ENCODE measurements at places on chromosomes 5 and 9.

DNA sequence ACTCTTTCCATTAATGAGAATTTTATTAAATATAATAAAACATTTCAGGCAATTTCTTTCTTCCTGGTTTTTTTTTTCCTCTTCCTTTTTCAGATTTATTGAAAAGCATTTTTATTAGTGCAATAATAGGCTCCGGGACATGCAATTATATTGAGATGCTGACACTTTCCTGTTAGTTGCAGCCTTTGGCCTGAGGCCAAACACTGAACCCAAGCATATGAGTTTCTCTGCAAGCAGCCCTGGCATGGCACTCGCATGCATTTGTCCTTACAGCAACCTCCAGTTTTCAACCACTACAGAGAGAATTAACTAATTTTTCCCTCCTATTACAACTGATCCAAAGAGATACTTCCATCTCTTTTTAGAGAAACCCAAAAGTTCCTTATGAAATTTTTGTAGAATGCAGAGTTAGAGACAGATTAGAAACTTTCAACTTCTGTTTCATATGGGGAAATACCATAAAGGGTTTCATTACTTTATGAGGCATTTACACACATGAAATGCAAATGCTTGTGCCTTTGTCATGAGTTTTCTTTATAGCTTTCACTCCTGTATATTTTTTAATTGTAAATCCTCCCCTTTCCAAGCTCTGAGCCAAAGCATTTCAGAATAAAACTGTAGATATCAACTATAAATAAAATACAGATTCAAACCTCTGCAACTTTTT is 183.0 kb downstream of the CETN3 start:
- DNase-seq = no peak

DNA sequence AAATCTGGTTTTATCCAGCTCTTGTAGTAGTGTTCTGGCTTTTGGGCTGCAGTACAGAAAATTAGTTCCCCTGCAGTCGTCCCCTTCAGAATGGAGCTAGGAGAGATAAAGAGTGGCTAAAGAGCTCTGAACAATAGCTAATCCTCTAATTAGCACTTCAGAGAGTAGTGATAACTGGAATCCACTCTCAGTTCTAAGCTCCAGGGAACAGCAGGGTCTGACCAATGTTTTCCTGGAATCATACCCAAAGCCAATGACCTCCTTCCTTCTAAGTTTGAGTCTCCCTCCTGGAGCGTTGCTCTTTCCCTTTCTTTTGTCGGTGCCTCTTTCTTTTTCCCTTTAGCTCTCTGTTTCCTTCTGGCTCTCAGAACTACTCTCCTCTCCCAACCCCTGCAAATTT is 47.4 kb downstream of the MFAP3 start:
- no peak for DNase-seq

DNA sequence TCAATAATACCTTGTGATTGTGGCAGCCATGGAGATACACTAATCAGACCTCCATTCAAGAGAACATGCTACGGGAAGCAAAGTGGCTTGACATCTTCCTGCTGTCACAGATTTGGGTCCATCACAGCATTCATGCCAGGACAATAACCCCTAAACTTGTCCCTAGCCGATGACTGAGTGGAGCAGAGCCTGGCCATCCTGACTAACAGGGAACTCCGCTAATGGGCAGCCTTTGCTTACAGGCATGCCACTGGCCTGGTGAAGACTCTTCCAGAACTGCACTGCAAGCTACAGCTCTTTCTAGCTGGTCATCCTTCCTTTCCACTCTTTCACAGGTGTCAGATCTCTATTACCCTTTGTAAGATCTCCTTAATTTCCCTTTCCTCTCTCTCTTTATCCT is 16.0 kb downstream of the FAM174A start:
- no peak for DNase-seq

GRCh38 chr5:141528291-141528984 is 39.6 kb downstream of the PCDHGC5 start:
- no peak for DNase-seq

DNA sequence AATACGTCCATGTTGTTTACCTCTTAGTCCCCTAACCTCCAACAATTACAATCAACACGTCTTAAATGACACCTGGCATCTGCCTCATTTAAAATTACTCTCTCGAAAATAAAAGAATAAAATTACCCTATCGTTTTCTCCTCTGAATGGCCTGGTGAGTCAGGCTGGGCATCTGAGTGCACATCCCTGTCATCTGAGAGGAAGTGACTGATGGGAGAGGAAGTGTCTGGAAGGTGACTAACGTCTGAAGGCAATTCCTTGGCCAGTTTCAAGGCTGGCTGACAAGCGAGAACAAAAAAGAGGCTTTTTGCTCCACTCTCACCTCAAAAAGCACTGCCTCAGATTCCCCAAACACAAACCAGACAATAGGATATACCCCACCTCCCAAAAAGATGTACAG is 57.7 kb downstream of the MAPKAP1 start:
- DNase-seq = no peak

DNA sequence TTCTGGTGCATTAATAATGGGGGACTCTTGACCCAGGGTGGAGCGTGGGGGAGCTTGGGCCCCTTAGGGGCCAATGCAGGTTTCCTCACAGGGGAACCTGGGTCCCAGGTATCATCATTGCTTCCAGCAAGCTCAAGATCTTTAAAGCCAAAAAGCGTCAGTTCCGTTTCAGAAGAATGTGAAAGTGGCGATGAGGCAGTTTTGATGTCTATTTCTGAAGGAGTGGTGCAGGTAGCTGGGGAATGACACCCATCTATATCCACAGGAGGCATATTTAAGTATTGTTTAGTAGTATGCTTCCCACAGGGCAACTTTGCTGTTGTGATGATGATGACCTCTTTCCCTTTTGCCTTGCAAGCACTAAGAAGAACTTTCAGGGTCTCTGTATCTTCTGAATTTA is 10.8 kb downstream of the ANKRD34B start:
- no peak for DNase-seq

GRCh38 chr5:14781106-14781505 is 90.5 kb downstream of the ANKH start:
- no peak for DNase-seq

GRCh38 chr9:137959641-137960411 is 82.2 kb downstream of the CACNA1B start:
- DNase-seq = no peak

- no peak for DNase-seq
These were observed 108.0 kb upstream of the PTGER4 start for GRCh38 chr5:40571729-40572128.

GRCh38 chr5:108278285-108279240 is 103.3 kb downstream of the FBXL17 start:
- no peak for DNase-seq

GRCh38 chr5:135337064-135337463 is 62.0 kb downstream of the MACROH2A1 start:
- no peak for DNase-seq

GRCh38 chr9:694403-695154 is 146.9 kb upstream of the DMRT1 start:
- DNase-seq = no peak

DNA sequence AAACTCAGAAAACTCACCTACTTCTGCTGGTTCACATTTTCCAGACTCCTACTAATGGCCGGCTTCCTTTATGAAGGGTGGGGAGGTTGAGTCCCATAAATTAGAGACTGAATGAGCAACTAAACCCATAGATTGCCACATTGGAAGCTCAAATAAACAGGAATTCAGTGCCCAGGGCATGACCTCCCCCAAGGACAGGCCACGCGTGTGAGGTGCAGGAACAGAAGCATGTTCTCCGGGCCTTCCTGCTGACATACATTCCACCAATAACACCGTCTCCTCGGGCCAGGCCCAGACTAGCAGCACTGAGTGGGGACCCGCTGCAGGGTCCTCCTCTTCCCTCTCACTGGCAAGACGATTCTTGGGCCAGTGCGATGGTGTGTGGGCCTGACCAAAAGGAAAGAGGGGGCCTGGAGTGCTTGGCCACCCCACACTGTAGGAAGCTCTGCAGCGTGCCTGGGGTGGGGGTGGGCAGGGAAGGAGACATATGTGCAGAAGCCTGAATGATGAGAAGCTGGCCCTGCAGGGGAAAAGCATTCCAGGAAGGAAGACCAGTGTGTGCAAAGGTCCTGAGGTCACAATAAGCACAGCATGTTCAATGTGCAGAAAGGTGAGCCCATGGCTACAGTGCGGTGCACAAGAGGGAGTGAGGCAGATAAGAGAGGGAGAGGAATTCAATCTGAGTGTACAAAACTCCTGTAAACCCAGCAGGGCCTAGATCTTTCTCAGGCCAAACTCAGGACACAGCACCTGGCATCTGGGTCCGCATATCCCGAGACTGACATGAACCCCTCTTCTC is 12.0 kb downstream of the PTGES start:
- DNase-seq = no peak

DNA sequence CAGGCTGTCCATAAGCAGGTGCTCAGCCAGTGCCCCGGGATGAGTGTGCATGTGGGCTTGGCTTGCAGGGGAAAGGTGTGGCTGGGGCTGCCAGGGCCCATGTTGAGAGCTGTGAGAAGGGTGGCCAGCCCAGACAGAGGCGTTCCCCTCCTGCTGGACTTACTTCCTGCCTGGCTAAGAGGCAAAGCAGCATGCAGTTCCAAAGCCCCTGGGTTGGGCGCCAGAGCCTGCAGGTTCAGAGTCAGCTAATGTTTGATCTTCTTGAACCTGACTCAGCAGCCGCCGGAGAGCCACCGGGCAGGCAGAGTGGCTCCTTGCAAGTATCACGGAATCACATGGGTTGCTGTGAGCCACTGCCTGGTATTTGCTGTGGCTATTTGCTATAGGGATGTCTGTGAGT is 168.4 kb upstream of the MAP1B start:
- no peak for DNase-seq

- no peak for DNase-seq
These were observed 139.9 kb downstream of the PIP5K1B start for GRCh38 chr9:68844631-68845612.

DNA sequence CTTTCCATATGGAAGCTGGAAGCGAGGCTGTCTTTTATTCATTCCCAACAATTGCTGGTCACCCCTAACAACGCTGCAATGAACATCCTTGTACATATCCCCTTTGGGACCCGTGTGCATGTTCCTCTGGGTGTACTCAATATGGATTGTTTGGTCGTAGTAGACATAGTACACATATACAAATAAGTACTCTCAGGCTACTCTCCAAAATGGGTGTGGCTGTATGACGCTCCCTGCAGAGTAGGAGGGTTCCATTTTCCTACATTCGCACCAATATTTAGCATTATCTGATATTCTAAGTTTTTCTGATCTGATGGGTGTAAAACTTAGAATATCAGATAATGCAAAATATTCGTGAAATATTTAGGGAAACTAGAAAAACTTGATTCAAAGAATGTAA is 23.2 kb upstream of the NAA35 start:
- no peak for DNase-seq

- DNase-seq = no peak
These were observed 73.6 kb upstream of the ADAMTS16 start for GRCh38 chr5:5066276-5067186.

DNA sequence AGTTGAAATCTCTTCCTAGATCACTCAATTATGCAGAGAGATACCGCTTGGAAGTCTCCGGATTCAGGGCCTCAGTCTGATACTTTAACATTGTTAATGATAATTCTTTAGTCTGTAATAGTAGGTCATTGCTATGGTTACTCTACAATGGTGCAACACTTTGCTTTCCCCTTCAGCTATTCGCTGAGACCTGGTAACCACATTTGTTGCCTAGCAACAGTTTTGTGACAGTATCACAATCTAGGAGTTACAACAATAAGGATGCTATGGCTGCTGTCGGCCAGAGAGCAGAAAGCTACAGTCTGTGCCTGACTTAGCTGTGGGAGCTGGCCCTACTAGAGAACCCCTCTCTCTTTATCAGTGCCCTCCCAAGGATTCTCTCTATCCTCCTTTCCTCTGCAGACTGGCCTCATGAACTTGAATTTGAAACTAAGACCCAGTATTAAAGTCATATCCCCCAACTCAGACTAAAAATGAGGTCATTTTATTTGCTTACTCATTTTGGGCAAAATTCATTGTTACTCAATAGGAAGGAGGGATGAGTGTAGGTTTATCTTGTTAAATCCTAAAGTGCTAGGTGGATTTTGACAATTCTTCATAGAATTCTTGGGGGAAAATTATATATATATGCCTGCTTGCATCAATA is 39.3 kb downstream of the NR2F1 start:
- no peak for DNase-seq

GRCh38 chr5:159582756-159583541 is 252.7 kb upstream of the IL12B start:
- DNase-seq = no peak

DNA sequence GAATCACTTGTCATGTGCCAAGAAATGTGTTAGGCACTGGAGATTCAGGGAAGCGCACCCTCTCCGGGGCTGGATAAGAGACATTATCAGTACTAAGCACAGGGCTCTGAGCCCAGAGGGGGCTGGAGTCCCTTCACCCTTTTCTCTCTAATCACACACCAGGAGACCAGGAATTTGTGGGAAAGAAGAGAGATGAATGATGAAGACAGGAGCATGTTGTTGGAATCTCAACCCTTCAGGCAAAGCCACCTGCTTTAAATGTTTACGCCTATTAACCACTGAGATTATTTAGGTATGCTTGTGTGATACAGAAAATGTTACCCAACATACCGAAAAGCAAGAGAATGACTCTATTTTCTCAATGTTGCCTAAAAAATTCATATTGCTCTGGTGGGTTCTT is 119.8 kb downstream of the ENTREP1 start:
- DNase-seq = no peak

DNA sequence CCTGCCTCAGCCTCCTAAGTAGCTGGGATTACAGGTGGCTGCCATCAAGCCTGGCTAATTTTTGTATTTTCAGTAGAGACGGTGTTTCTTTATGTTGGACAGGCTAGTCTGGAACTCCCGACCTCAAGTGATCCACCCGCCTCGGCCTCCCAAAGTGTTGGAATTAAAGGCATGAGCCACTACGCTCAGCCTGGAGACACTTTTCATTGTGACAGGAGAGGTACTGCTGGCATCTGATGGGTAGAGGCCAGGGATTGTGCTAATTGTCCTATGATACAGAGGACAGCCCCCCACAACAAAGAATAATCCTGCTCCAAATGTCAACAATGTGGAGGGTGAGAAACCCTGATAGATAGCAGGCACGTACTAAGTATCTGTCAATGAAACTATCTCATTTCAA is 91.3 kb upstream of the SLC25A48 start:
- no peak for DNase-seq

GRCh38 chr5:147223343-147223742 is 11.5 kb upstream of the STK32A start:
- no peak for DNase-seq

- no peak for DNase-seq
These were observed 75.3 kb upstream of the PJA2 start for GRCh38 chr5:109485030-109485429.

- DNase-seq = no peak
These were observed 8.9 kb downstream of the RAB24 start for GRCh38 chr5:177294632-177295031.

GRCh38 chr5:72947498-72947897 is 8.3 kb upstream of the FCHO2 start:
- no peak for DNase-seq

DNA sequence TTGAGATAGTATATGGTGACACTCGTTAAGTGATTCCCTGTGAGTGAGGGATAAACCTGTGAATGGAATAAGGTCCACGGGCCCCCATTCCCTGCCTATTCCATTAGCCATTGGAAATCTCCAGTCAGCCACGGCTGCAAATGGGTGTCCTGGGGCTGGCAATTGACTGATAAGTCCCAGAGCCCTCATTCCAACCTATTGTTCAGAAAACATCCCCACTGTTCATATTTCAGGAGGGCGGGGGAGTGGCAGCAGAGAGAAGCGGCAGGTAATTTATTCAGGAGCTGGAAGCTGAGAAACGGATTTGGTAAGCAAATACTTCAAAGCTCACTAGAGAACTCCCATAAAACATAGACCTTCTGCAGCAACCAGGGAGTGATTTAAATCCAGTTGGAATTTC is 42.0 kb downstream of the TMEM174 start:
- no peak for DNase-seq
